Activated CD4-positive, alpha-beta T cell treated with anti-CD3 and anti-CD28 coated beads, Interleukin-2, amount 10 ng/mL, durations not matched to agents 7 days and 5 days (primary cell): ENCODE measurements at places on chromosomes 7 and 10. TPM values are rescaled to one million over a fixed set of nuclear protein-coding genes. Genes with fewer than 3 reads are reported as not detected.

DNA sequence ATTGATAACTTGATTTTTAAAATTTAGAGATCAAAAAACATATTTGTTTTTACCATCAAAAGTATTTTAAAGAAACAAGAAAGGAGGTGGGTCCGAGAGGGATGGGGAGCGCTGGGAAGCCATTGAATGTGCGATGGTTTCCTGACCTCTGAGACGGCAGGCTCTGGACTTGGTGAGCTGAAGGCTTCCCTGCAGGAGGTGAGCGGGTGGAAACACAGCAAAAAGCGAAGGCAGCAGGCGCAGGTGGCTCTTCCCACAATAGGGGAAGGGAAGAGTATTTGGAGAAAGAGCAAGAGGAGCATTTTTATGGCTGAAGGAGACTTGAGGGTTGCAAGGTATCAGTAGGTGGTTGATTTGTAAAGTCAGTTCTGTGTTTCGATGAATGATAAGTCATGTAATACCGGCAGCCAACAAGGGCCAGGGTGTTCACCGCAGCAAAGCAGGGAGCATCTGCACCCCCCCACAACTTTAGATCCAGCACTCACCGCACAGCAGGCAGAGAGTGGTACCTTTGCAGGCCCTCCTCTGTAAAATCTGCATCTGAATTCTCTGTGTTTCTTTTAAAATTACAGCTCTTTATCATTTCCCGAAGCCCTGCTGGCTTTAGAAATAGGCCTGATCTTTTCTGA lies 10.5 kb downstream of the C10orf53 start:
- no peak for DNase-seq

FAM131B gene
- total RNA-seq, result 0.30 TPM

- DNase-seq, result no peak
Measured at GRCh38 chr10:133159611-133159949, 439 bp upstream of the KNDC1 start.

DNA sequence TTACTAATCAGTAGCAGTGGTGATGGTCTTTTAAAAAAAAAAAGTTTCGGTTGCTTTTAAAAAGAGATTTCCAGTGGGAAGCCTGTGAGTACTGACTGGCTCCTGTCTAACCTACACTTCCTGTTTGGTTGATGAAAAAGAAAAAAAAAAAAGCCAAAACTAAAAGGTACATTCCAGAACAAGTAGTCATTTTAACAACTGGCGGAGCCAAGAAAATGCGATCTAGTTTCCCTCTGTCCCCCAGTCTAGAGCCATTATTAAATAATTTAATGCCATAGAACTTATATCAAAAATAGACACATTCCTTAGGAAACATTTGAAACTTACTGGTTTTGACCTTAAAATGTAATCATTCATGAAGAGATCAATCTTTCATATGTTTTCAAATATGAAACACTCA lies 254.2 kb upstream of the C7orf33 start:
- DNase-seq, result no peak

DNA sequence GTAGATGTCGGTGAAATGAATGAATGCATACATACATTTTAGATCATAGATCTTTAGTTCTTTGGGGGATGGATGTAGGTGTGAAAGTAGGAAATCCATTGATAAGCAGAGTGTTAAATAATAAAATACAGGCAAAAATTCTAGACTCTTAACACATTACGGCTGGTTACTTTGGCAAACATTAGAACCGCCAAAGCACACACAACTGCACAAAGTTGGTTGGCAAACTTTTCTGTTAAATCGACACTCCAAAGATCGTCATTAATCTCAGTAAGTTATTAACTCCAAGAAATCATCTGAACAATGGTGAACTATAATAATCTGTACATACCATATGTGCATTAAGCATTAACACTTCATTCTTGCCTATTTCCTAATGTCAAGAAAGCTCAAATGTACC lies 231.2 kb downstream of the PLXNA4 start:
- DNase-seq, result no peak

DNA sequence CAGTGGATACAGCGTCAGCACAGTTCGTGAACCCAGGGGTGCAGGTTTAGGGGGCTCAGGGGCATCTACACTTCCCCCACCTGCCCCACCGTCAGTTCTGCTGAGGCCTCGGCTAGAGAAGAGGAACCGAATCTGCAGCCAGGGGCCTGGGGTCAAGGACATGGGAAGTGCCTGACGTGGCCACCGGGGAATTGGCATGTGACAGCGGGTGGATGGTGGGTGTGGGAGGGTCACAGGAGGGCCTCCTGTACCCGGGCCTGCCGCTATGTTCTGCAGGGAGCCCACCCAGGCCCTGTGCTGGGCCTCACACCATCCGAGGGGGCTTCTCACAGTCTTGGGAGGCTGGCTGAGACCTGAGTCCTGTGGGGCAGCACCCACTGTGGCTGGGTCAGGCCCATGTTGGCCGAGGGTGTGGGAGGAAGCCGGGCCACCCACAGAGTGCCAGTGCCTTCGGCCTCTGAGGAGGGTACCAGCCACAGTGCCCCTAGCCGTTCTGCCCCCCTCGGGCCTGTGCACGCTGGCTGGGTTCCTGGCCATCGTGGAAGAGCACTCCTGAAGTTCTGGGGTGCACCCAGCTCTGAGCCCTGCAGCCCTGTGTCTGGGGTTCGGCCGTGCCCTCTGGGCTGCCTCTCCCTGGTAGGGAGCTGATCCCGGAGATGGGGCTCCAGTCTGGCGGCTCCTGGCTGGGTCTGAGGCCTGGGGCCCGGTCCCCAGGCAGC lies 5.9 kb downstream of the TTYH3 start:
- DNase-seq, result no peak

DNA sequence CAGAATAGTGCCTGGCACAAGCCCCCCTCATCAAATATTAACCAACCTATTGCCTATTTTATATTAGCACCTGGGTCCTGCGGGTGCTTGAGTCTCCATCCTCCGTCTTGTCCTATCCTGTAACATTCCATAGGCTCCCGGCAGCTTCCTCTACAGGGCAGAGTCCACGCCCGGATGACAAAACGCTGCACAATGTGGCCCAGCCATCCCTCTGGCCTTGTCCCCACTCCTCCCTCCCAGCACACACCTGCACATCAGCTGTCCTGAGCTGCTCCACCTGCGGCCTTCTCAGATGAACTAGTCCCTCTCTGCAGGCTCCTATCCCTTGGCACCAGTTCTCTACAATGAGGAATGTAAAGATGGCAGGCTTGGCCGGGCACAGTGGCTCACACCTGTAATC lies 153.5 kb upstream of the PDE1C start:
- DNase-seq, result no peak

PPP1R17 gene
- not detected for total RNA-seq

DNA sequence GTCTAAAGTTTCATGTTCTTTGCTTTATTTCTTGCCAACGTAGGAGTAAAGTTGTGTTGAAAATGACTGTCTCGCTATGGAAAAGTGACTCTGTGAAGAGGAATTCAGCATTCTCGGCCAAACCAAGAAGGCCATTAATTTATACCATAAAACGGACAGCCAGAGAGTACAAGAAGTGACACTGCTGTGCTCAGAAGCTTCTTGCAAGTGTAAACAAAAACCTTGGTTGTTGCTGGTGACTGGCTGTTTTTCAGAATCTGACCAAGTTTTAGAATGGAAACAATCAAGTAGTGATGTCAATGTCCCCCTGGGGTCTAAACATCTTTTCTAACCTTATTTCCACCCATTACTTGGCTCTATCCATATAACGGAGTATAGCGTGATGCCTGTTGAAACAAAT lies 201.9 kb downstream of the INHBA start:
- DNase-seq, result no peak

- no peak for DNase-seq
Measured at GRCh38 chr10:13938950-13939349, 352.2 kb downstream of the PRPF18 start.

GPR15LG gene
- not detected for total RNA-seq

GRCh38 chr10:117226813-117227451 lies 14.0 kb upstream of the SLC18A2 start:
- DNase-seq, result no peak

GRCh38 chr10:86400705-86401587 lies 34.4 kb upstream of the GRID1 start:
- DNase-seq, result peak; percentile 62

ADRB1 gene
- total RNA-seq, result not detected

GRCh38 chr7:116897661-116898060 lies 35.3 kb downstream of the CAPZA2 start:
- no peak for DNase-seq

DNA sequence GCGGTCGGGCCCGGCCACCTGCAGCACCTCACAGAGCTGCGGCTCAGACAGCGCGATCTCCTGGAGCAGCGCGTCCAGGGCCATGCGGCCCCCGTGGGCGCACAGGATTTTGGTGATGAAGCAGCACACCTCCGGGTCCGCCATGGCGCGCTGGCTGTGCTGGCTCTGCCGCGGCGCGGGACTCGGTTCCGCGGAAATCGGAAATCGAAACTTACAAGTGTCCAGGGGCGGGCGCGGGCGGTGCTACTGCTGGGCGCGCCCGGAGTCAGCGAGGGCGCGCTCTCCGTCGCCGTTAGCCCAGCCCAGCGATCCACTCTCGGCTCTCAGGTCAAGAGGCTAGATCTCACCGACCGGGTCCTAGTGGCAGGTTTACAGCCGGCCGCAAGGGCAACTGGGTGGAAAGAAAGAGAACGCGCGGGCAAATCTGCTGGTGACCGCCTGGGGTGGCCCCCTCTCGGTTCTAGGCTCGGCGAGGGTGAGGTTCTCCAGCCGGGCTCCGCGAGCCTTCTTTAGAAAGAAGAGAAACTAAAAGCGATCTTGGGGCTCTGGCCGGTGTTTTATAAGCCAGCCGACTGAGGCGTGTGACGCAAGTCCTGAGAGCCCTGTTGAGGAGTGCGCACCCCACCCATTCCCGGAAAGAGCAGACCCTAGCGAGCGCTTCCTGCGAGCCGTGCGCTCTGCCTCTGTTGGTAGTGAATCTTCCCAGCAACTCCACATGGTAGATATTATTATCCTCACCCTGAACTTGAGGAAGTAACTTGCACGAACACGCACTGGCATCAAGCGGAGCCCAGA lies at the start of gene ZC3HAV1:
ZC3HAV1 (minus strand) TSS at position 533 of the 795 bp plus-strand sequence; CDS start at position 144, 389 bp downstream.
- peak; percentile 94 for DNase-seq

DNA sequence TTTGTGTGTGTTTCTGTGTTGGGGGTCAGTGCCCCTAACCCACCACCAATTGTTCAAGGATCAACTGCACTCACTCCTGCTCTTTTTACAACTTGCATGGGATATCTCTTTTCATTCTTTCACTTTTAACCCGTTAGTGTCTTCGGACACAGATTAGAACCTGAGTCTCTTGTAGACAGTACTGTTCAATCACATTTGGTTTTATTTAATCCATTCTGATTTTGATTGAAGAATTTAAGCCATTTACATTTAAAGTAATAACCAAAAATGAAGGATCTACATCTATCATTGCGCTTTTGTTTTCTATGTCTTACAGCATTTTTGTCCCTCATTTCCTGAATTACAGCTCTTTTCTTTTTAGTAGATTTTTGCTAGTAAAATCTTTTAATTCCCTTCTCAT lies 43.6 kb downstream of the ZNF248 start:
- no peak for DNase-seq

DNA sequence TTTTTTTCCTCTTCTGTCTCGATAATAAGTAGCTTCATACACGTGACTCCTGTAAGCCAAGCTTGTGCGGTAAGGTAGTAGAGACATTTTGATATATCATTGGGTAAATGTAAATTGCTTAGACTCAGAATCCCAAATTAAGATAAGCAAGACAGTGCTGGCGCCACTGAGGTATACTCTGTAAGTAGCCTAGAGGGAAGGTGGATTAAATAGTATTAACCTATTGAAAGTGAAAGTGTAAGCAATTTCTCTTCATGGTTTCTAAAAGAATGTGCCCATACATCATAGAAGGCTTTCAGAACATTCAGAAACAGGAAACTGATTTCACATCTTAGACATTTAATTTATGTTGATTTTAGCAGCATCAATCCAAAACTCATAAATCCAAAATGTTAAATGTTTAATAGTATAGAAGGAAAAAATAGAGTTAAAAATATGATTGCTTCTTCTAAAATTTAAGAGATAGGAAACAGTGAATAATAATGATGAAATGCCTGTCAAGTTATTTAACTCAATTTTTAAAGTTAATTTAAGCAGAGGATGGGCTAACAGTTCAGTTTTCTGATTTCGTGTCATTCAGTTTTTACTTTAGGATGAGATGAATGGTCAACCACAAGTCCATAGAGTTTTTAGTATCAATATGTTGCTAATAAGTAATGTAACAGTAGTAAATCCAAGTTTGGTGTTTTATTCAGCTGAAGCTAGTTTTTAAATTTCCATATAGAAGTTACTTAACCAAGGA lies 36.8 kb downstream of the LRRC72 start:
- peak; percentile 16 for DNase-seq

GRCh38 chr7:74038194-74038961 lies 10.4 kb downstream of the ELN start:
- no peak for DNase-seq

FAM53B gene
- total RNA-seq, result 30.1 TPM

GDF2 gene
- not detected for total RNA-seq

- no peak for DNase-seq
Measured at GRCh38 chr10:45640941-45641340, 31.6 kb downstream of the ZFAND4 start.

GRCh38 chr7:157444843-157445135 lies 108.0 kb downstream of the DNAJB6 start:
- no peak for DNase-seq

FAM25C gene
- total RNA-seq, result not detected

FLNC gene
- not detected for total RNA-seq

DNA sequence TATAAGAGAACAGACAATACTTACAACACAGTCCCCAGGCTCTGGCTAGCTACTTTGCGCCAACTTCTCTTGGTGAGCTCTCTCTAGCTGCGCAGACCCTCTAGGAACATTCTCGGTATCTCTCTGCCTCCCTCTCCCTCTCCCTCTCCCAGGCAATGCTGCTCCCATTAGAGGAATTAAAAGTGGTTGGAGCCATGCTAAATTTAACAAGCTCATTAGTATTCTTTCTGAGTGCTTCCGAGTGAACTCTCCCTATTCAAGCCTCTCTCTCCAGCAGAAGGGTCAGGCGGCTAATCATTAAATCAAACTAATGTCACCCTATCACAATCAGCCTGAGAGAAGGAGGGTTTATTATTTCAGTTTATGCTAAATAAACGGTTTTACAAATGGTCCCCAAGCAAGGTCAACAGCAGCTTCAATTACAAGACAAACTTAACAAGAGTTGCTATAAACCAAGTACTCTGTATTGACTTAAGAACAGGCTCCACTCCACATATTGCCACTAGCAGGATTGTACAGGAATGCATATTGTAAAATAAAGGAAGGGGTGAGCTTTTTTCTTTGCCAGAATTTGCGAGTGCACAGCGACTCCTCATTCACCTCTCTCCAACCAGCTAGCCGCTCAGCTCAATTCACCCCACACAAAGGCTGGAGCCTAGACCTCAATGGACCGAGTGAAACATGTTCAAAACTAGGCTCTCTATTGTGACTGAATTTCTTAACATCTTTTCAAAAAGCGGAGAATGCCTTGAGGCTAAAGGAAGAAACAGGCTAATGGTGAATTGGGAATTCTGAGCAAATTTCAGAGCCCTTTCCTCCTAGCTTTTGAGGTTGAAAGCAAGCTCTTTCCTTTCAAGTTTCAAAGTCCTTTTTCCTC lies 84.4 kb downstream of the GLI3 start:
- DNase-seq, result no peak

MLXIPL gene
- not detected for total RNA-seq

C1QL3 gene
- total RNA-seq, result 0.12 TPM
